ENCODE measurements at places on chromosomes 16 and 17. TPM values are rescaled to one million over a fixed set of nuclear protein-coding genes. Genes with fewer than 3 reads are reported as not detected.

The GNG13 gene
- not detected for total RNA-seq

The TP53TG3C gene
- not detected for total RNA-seq

The SOST gene
- total RNA-seq = not detected

The GP1BA gene
- total RNA-seq = not detected

The TMEM100 gene
- 0.22 TPM for total RNA-seq

The RRAD gene
- total RNA-seq = 3.2 TPM

The OTOA gene
- not detected for total RNA-seq

The PHLPP2 gene
- 10.8 TPM for total RNA-seq

DNA sequence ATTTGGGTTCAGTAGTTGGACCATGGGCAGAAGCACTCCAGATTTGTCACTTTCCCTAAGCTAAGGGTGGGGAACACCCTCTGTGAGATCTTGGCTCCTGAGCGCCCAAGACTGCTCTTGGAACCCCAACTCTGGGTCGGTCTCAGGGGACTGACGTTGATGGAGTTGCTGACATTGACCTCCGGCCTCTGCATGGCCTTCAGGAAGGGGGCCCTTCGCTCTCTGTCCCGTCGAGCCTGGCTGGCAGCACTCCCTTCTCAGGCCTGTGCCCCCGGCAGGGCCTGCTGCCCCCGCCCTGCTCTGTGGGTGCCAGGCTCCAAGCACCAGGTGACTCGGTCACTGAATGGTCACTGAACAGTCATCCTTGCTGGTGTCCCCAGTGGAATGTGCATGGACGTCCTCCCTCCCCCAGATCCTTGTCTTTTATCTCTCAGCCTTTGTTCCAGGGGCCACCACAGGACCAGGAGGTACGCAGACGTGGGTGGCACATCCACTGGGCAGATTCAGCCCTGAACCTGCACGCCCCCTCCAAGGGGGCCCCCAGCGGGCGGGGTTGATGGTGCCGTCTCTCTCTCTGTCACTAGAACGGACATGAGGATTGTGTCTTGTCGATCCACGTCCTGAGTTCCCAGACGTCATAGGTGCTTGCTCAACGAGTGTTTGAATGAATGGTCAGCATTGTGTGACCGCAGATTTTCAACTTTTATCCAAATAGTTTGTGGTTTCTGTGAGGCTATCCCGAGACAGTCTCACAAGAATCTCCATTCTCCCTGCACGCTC lies 314.5 kb downstream of the SEC14L1 start:
- DNase-seq = no peak

DNA sequence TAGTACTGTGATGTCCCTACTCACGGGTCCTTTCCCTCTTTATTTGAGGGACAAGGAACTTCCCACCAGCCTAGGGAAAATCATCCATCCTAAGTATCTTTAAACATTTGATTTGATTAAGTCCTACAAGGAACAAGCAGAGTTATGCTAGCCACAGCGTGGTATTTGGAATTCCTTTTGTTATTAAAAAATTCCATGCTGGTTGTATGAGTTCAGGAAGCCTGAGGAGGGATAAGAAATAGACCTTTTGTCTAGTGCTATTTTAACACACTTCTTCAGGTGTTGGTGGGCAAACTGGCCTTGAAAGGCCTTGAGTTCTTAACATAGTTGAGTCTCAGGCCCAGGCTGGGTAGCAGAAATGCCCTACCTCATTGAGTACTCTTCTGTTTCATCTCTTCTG lies 105.4 kb upstream of the TBX2 start:
- no peak for DNase-seq

DNA sequence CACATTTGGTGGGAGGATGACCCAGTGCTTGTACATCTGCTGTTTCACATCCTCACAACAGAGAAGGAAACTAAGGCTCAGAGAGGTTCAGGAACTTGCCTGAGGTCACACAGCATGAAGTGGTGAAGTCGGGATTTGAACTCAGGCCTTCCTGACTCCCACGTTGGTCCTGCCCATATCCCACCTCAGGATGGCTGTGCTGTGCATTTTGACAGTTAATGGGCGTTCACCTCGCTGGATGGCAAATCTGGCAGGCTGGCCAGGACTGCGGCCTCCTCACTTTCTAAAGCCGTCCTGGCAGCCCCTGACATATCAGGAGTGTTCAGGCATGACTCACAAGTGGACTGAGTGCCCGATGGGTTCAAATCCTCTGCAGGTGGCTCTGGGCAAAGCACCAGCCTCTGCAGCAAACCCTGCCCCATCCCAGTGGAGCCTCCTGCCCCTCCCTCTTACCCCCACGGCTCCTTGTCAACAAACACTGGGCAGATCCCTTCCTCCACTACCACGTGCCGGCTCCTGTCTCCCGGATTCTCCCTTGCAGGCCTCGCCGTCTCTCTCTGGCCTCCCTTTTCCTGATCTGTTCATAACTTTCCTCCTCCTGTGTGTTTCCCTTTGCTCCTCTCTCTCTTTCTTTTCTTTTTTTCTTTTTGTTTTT lies 29.2 kb downstream of the SOCS3 start:
- peak; percentile 95 for DNase-seq

- peak; percentile 80 for DNase-seq
Measured at GRCh38 chr16:57372372-57373116, at the start of gene CX3CL1. CX3CL1 (plus strand) TSS chr16:57372490; CDS start chr16:57372569, 79 bp downstream.

DNA sequence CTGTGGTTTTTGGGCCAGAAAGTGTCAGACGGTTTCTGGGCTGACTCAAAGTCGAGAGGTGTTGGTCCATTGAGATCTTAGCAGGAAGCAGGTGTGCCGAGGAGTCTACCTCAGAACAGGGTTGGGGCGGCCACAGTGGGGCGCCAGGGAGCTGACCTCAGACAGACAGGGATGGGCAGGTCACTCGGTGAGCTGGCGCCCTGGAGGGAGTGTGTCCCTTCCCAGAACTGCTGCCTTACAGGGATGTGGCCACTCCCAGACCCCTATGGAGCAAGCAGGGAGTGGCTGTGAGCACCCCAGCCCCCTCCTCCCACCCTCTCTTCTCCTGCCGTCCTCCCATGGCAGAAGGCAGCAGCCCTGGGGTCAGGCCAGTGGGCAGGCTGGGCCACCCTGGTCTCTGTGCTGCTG lies 14.0 kb upstream of the DPEP1 start:
- DNase-seq = peak; percentile 61

- DNase-seq = no peak
Measured at GRCh38 chr17:2191785-2192184, 111.8 kb downstream of the SMG6 start.

DNA sequence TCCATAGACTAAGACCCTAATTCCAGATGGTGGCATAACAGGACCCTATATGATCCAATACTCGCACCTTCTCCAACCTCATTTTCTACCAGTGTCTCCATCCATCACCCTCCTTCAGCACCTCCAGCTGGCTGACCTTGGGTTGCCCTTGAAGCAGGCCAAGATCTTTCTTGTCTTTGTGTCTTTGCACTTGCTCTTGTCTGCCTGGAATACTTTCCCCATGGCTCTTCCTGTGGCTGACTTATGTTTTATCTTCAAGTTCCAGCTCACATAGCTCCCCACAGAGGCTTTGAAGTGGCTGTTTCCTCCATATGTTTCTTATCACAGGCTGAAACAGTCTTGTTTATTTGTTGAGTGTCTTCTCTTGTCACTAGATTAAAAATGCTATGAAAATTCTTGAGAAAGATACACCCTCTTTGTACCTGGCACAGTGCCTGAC lies 29.6 kb upstream of the MMD start:
- DNase-seq = peak; percentile 43

GRCh38 chr17:14575471-14575953 lies 274.6 kb downstream of the HS3ST3B1 start:
- no peak for DNase-seq

DNA sequence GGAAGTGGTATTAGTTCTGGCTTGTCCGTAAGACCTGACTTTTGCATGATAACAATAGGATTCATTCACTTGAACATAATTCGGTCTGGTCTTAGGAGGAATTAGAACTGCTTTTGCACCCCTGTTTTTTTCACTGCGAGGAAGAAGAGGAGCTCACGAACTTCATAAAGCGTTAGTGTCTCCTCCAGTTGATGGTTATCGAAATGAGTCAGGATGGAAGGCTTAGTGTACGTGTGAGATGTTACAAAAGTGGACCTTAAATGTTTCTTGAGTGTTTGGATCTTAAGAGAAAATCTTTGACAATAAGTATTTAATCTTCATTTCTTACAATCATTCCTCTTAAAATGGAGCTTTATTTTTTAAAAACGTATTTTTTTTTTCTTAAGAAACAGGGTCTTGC lies 52.8 kb downstream of the USP10 start:
- no peak for DNase-seq

- peak; percentile 57 for DNase-seq
Measured at GRCh38 chr17:77320485-77321256, 179.9 kb downstream of the SEC14L1 start.

DNA sequence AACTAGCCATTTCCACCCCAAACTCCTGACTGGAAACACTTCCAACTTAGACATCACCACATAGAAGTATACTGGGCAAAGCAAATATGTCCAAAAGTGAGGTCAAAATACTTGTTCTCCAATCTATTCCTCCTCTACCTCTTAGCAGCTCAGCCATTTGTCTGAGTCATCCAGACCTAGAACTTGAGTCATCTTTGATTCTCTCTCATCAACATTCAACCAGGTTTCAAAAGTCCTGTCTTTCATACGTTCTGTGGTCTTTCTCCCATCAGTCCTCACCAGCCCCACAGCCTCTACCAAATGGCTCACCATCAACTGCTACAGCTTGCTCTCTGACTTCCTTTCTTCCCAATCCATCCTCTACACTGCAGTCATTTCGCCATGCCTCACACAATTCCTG lies 6.8 kb downstream of the ANKFY1 start:
- DNase-seq = peak; percentile 54

- no peak for DNase-seq
Measured at GRCh38 chr17:10713318-10713717, 15.9 kb downstream of the ADPRM start.

DNA sequence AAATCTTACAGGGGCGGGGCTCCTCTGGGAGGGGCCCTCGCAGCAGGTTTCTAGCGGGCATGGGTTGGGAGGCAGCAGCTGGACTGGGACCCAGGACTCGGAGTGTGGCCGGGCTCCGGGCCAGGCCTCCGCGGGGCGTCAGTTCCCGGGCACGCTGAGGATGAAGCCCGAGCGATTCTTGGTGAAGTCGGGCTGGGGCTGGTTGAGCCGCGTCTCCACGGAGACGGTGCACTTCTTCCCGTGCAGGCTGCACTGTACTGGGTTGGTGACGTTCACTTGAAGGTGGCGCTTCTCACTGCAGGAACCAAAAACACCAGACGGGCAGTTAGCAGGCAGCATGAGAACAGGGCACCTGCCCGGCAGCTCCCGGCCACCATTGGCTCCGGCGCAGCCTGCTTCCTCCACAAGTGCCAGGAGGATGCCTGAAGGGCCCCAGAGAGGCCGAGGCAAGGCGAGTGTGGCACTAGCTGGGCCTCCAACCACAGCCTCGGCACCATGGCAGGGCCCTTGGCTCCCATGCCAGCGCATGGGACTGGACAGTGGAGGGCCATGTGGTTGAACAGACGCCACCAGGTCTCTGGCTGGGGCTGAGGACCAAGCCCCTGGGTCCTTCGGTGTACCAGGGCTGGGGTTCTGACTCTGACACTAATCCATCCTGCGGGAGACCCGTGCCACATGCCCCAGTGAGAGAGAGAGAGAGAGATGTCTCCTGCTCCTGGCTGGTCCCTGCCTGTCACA lies 8.0 kb downstream of the CDK5R1 start:
- peak; percentile 70 for DNase-seq

GRCh38 chr16:868846-869822 lies 68.6 kb upstream of the GNG13 start:
- no peak for DNase-seq

DNA sequence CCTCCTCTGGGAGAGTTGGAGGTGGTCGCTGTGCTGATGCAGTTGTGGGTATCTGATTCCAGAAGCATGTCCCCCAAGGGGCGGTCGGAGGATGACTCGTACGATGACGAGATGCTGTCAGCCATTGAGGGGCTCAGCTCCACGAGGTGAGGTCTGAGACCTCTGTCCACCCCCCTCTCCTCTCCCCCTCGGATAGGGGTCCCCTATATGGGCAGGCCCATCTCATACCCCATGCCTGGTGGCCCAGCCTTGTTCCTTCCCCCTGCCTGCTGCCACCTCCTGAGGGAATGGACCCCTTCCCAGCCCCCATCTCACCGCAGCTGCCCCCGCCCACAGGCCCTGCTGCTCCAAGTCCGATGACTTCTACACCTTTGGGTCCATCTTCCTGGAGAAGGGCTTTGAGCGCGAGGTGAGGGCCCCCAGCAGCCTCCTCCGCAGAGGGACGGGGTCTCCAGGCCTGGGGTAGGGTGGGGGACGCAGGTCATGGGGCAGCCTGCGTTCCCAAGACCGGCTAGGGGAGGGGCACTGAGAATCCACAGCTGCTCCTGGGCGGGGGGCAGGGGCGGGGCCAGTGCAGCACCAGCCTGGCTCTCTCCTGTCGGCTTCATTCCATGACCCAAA lies 39.2 kb downstream of the ADCY7 start:
- no peak for DNase-seq

- DNase-seq = no peak
Measured at GRCh38 chr16:77406680-77407079, 28.2 kb downstream of the ADAMTS18 start.

- DNase-seq = no peak
Measured at GRCh38 chr17:81804559-81805399, 829 bp downstream of the GCGR start.

GRCh38 chr16:84349862-84350684 lies 18.3 kb upstream of the ATP2C2 start:
- no peak for DNase-seq

- peak; percentile 39 for DNase-seq
Measured at GRCh38 chr16:58379736-58380135, 12.5 kb upstream of the GINS3 start.
